Endothelial cell (in vitro differentiated cells): ENCODE measurements at places on chromosomes 7 and 10. TPM values are rescaled to one million over a fixed set of nuclear protein-coding genes. Genes with fewer than 3 reads are reported as not detected.

Gene TAS2R5
- 1.9 TPM for total RNA-seq

Gene HYAL4
- 3.1 TPM for total RNA-seq

Gene PRRT4
- total RNA-seq: 10.8 TPM

Gene KCNH2
- total RNA-seq: 3.4 TPM

Gene LIPM
- 0.31 TPM for total RNA-seq

Gene SPDYE6
- total RNA-seq: not detected

GRCh38 chr7:7681936-7682329 is 36.5 kb downstream of the RPA3 start:
- no peaks in the 10 kb centered on the region for H3K27me3 ChIP-seq
- no peak overlapping the region for H3K4me3 ChIP-seq
- H3K27ac ChIP-seq: no peak overlapping the region
- DNase-seq: no peak
- H3K36me3 ChIP-seq: no peaks in the 10 kb centered on the region

- DNase-seq: no peak
- no peaks in the 10 kb centered on the region for H3K4me1 ChIP-seq
- no peak overlapping the region for H3K4me3 ChIP-seq
- H3K36me3 ChIP-seq: no peaks in the 10 kb centered on the region
- peaks cover 2% of the 10 kb centered on the region for H3K27me3 ChIP-seq
- H3K27ac ChIP-seq: no peak overlapping the region
Observed at GRCh38 chr7:123231021-123232000, 31.5 kb upstream of the SLC13A1 start.

DNA sequence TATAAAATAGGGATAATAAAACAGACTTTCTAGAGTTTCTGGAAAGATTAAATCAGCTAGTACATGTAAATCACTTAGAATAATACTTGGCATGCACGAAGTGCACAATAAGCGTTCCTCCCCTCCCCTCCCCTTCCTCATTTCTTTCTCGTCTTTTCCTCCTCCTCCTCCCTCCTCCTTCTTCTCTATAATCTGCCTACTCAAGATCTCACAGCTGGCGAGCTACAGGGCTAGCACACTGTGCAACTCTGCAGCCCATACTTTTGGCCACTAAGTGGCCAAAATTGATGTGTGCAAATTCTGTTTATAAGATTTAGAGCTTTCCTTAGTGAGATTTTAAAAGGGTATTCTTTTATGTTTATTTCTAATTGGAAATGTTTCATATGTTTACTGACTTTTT is 565.3 kb downstream of the PHTF2 start:
- no peak overlapping the region for H3K27ac ChIP-seq
- no peak overlapping the region for H3K4me3 ChIP-seq
- H3K36me3 ChIP-seq: no peaks in the 10 kb centered on the region
- no peaks in the 10 kb centered on the region for H3K4me1 ChIP-seq
- DNase-seq: no peak
- no peaks in the 10 kb centered on the region for H3K27me3 ChIP-seq

- H3K36me3 ChIP-seq: no peaks in the 10 kb centered on the region
- H3K4me1 ChIP-seq: no peaks in the 10 kb centered on the region
- H3K27me3 ChIP-seq: no peaks in the 10 kb centered on the region
- no peak overlapping the region for H3K27ac ChIP-seq
- DNase-seq: no peak
Observed at GRCh38 chr10:121252756-121253155, 345.5 kb downstream of the FGFR2 start.

DNA sequence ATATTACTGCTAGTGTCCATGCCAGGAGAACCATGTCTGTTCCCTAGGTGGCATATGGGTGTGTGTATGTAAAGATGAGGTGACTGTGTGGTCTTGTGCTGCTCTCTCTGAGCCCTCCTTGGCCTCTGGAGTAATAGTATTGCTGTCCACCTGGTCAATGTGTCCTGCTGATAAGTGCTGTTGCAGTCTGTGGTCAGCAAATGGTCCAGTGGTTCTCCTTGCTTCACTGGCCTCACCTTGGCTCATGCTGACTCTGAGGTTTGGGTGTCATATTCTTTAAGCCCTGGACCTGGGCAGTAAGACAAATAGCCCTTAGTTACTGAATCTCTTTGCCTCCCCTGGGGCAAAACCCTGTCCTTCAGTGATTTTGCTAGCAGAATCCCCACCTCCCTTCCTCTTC is 56.8 kb downstream of the TPST1 start:
- H3K27me3 ChIP-seq: no peaks in the 10 kb centered on the region
- H3K27ac ChIP-seq: no peak overlapping the region
- H3K4me3 ChIP-seq: no peak overlapping the region
- peaks cover 23% of the 10 kb centered on the region for H3K36me3 ChIP-seq
- peaks cover 9% of the 10 kb centered on the region for H3K4me1 ChIP-seq

GRCh38 chr7:67764289-67764688 is 767.7 kb downstream of the TYW1 start:
- H3K27ac ChIP-seq: no peak overlapping the region
- H3K4me3 ChIP-seq: no peak overlapping the region
- peaks cover 4% of the 10 kb centered on the region for H3K36me3 ChIP-seq
- peaks cover 2% of the 10 kb centered on the region for H3K27me3 ChIP-seq

GRCh38 chr7:12244129-12244528 is 33.0 kb downstream of the TMEM106B start:
- H3K4me1 ChIP-seq: no peaks in the 10 kb centered on the region
- no peak overlapping the region for H3K27ac ChIP-seq
- H3K4me3 ChIP-seq: no peak overlapping the region
- H3K36me3 ChIP-seq: peaks cover 2% of the 10 kb centered on the region
- no peaks in the 10 kb centered on the region for H3K27me3 ChIP-seq

GRCh38 chr10:21304608-21305007 is 220.9 kb downstream of the SKIDA1 start:
- no peak for DNase-seq
- no peaks in the 10 kb centered on the region for H3K36me3 ChIP-seq
- no peak overlapping the region for H3K4me3 ChIP-seq
- peaks cover 6% of the 10 kb centered on the region for H3K4me1 ChIP-seq
- H3K27ac ChIP-seq: no peak overlapping the region

DNA sequence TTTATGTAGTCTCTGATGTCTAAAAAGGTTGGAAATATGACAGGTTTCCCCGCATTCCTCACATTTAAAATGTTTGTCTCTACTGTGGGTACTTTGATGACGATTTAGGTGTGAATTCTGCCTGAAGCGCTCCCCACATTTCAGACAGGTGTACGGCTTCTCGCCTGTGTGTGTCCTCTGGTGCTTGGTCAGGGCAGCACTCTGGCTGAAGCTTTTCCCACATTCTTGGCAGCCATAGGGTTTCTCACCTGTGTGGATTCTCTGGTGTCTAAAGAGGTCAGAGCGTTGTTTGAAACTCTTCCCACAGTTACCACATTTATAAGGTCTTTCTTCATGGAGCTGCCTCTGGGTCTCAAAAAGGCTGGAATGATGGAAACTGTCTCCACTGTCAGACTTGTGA is 6.3 kb downstream of the ZNF394 start:
- peak overlapping the region; percentile 85 for H3K4me3 ChIP-seq
- no peak for DNase-seq
- H3K27ac ChIP-seq: no peak overlapping the region
- H3K4me1 ChIP-seq: peaks cover 12% of the 10 kb centered on the region
- peaks cover 40% of the 10 kb centered on the region for H3K36me3 ChIP-seq

- no peak for DNase-seq
- peaks cover 24% of the 10 kb centered on the region for H3K4me1 ChIP-seq
- no peak overlapping the region for H3K27ac ChIP-seq
- no peak overlapping the region for H3K4me3 ChIP-seq
- H3K27me3 ChIP-seq: no peaks in the 10 kb centered on the region
Observed at GRCh38 chr10:33126742-33127141, 168.7 kb upstream of the ITGB1 start.

DNA sequence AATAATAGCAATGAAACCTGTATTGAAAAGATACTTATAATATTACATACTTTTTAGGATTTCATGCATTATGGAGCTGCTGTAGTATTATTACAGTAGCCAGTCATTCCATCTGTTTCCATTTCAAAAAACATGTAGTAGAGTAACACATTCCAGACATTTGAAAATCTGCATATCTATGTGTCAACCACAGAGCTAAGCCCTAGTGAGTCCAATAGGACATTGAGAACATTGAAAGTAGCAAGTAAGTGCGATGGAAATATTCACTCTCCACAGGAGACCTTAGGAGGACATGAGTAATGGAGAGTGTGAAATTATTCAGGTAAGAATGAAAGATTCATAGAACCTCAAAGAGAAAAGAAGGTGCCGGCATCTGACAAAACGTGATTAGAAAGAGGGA is 15.3 kb downstream of the NSMCE4A start:
- H3K36me3 ChIP-seq: peaks cover 17% of the 10 kb centered on the region
- no peak for DNase-seq
- H3K27me3 ChIP-seq: no peaks in the 10 kb centered on the region
- no peaks in the 10 kb centered on the region for H3K4me1 ChIP-seq
